ENCODE measurements at places on chromosomes 7 and 10.

GRCh38 chr7:76505168-76506080 is 4.9 kb upstream of the UPK3B start:
- DNase-seq, result no peak

GRCh38 chr7:79502151-79502550 is 48.7 kb upstream of the MAGI2 start:
- DNase-seq, result no peak

- no peak for DNase-seq
Observed at GRCh38 chr10:133237241-133237587, 441 bp upstream of the VENTX start.

DNA sequence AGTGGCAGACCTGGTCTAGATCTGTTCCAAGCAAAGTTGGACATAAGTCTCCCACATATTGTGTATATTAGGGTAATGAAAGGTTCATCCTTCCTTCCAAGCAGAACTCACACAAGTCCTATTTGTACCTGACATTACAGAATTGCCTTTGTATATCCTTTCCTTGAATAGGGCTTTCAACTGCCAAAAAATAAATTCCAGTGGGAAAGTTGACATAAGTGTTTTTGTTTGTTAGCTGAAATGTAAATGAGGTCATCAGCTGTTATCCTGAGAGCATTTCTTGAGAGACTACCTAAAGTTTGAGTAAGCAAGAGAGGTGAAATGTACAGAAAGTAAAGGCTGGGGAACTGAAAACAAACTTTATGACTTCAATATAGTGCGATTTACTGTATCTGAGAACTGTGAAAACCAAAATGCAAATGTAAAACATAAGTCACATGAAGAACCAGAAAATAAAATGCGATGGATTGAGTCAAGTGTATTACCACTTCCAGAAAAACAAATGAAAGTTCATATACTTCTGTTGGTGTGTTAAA is 527.3 kb upstream of the SEMA3D start:
- DNase-seq, result no peak

- no peak for DNase-seq
Observed at GRCh38 chr7:29300026-29300480, 105.5 kb downstream of the CHN2 start.

DNA sequence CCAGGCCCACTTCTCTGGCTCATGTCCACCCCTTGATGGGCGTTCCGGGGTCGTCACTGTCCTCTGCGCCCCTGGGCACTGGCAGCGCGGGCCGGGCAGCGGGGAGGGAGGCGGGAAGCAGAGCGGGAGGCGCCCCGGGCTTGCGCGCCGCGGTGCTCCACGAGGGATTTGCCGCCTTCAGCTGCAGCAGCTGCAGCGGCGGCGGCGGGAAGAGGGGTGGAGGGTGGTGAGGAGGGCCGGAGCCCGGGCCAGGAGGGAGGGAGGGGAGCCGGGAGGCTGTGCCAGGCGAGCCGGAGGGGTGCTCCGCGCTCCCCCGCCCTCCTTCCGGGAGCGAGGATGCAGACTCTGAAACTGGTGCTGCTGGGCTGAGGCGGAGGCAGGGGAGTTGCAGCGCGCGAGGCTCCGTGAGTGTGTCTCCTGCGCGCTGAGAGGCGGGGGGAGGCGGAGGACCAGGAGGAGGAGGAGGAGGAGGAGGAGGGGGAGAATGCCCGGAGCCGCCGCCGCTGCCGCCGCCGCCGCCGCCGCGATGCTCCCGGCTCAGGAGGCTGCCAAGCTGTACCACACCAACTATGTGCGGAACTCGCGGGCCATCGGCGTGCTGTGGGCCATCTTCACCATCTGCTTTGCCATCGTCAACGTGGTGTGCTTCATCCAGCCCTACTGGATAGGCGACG is at the start of gene LHFPL3:
TSS of gene LHFPL3 (plus strand) at position 308 of the 674 bp plus-strand sequence.
- DNase-seq, result no peak

DNA sequence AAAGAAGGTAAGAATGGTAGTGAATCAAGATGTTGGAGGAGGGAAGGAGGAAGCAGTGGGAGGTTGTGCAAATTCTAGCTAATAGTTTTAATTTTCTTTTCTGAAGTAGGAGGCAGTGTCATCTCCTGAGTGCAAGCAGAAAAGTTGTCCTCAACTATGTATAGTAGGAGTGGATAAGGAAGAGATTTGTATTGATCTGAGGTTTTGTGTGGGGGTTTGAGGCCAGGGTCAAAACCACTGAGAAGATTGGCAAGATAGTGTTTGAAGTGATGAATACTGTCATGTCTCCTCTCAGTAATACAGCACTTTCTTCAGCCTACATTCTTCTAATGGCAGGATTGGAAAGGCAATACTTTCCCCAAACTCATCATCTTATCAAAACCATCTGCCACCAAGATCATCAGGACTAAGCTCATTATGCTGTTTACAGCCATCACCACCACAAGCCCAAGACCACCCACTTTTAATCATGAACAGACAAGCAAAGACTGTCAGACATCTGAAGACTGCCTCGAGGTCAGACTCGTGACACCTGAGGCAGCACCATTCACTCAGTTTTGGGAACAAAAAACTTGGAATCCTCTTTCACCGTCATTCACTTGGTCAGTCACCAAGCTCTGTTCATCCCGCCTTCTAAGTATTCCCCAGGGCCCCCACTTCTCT is 1.5 kb upstream of the MIOS start:
- no peak for DNase-seq

DNA sequence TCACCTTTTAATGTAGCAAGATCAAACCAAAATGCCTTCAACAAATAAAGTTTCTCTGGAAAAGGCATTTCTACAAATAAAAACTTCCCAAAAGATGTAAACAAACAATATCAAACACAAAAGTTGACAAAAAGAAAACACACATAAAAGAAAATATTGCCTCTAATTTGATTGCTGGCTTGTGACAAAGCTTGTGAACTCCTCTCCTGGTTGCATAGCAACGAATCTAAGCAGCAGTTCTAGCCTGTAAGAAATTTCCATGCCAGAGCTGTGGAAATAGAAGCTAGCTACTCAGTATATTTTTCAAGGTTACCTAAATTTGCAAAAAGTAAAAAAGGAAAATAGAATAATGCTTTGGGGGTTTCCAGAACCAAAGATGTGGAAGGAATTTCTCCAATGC is 173.9 kb upstream of the CDK1 start:
- DNase-seq, result no peak

DNA sequence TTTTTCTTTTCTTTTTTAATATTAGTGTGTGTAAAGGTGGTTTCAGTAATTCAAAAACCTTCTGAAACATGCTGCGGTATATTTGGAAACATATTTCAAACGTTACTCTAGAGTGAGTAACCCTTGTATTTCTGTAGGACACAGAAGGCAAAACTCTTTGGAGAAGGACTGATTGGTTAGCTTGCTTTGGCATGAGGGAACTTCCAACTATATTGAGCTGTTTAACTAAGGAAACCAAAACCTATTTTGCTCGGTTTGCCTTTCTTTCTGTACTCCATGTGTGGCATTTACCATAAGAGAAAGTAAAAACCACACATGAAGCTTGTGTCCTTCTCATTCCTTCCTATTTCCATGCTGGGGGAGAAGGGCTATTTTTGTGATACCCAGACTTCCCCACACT is 149.8 kb downstream of the DYNC1I1 start:
- DNase-seq, result no peak

DNA sequence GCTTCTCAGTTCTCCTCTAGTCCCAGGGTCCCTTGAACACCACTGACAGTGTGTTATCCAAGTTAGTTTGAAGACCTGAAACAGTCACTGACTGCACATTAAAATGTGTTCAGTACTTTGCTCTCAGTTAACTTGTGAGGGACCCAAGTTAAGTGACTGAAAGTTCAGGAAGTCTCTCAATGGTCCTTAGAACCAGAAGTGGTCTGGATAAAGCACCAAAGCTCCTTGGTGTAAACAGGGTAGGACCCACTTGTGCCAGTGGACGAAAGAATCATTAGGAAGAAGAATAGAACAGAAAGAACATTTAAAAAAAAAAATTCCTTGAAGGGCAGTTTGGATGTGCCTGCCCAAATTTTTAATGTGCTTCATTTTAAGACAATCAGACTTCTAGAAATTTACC is 45.1 kb downstream of the NOD1 start:
- DNase-seq, result no peak

DNA sequence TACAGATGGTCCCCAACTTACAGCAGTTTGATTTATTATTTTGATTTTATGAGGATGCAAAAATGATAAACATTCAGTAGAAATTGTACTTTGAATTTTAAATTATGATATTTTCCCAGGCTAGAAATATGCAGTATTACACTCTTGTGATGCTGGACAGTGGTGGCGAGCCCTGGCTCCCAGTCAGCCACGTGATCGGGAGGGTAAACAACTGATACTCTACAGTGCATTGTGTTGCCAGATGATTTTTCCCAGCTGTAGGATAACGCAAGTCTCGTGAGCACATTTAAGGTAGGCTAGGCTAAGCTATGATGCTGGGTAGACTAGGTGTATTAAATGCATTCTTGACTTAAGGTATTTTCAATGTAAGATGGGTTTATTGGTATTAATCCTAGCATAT is 865.2 kb downstream of the SORCS3 start:
- no peak for DNase-seq

DNA sequence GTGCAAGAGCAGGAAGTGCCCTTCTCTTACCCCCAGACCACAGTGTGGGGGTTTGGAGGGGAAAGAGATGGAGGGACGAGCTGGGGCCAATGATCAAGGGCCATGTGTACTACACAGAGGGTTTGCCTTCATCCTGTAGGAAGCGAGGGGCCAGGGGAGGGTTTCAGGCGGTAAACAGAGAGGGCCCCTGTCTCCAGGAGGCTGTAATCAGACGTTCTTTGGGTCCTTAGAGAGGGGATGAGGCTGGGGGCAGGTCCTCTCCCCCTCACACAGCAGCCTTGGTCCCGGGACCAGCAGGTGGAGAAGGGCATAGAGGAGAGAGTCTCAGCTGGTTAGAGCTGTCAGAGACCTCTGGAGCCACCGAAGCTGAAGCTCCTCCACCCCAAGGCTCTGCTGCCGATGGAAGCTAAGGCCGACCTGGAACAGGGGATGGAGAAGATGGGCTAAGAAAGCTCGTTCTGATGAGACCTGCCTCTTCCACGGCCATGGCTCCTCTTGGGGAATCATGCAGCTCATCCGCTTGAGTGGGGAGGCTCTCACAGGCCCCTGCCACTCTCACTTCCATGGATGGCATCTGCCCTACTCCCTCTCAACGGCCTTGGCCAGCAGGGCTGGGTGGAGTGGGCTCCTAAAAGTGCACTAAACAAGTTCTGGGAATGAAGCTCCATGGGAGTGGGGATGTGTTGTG is 3.5 kb downstream of the LOXL4 start:
- no peak for DNase-seq

DNA sequence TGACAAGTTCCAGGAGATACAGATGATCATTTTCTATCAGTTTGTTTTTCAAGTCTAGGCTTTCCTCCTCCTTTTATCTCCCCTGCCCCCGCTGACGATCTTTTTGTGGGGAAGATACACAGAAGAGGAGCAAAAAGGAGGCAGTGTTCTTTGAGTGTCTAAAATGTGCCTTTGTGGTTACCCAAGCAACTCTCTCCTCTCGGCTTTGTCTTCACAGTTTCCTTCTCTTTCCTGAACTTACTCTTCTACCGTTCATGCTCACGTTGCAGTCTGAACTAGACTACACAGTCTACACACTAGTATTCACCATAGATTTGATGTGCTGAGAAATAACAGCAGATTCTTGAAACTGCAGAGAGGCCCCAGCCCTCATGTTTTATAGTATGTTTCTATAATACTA is 23.6 kb downstream of the CEP41 start:
- no peak for DNase-seq

- DNase-seq, result no peak
Observed at GRCh38 chr10:80529604-80530003, 8.1 kb upstream of the SH2D4B start.

GRCh38 chr7:47583739-47584535 is 2.0 kb upstream of the TNS3 start:
- no peak for DNase-seq

GRCh38 chr10:37713132-37713501 is 144.3 kb downstream of the ZNF248 start:
- DNase-seq, result no peak

DNA sequence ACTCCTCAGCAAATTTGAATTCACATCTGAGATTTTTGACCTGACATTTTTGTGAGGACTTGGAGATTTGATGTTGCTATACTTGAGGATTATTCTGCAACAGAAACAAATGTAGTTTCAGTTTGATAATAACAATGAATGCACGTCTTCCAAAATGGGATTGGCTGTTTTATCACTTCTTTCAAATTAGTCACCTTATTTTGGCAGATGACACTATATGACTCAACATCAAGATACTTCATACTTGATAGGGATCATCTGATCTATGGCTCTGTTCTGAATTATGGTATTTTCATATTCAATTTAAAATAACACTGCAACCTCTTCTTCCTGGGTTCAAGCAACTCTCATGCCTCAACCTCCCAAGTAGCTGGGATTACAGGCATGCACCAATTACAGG is 24.2 kb downstream of the ARL5B start:
- no peak for DNase-seq

DNA sequence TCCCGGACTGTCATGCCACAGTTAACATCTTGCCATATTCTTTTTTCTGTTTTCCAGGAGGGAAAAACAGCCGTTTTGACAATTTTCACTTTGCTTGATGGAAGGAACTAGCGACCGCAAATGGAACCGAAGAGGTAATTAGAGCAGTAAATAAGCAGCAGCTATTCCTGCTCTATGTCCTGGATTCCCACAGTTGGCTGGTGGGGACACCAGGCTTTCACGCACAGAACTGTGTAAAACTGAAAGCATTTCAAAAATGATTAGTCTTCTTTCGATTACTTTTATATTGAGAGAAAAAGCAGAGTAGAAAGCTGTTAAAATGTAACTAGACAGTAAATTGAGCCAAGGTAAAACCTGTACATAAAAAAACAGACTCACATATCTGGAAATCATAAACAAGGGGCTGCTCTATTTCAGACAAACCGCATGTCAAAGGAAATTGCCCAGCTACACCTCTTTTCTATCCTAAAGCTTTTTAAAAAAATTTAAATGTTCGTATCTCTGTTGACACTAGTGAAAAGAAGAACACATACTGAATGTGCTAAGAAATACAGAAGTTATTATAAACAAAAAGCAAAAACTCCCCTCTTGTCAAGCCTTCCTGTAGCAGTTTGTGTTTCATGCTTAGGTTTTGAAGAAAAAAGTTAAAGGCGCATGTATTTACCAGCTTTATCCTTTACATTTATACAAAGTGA is 93.4 kb downstream of the RNF216 start:
- no peak for DNase-seq

All from esophagus squamous epithelium (tissue), 5 donors.